ENCODE measurements at places on chromosomes 2 and 18.

DNA sequence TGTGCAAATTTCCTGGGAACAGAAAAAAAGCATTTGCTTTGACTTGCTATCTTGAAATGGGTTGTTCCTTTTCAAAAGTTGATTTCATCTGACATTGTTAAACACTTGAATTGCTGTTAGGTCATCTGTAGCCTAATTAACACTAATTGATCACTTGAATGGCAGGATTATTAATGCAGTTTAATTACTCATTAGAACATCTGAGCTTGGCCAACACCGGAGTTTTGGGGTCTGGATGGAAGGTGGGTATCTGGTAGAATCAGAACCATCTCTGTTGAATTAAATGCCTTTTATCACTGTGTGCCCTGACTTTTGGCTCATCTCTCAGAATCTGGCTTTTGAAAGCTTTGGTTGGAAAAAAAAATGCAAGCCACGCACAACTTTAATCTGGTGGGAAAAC is 8.4 kb downstream of the DAPL1 start:
- no peak for DNase-seq

DNA sequence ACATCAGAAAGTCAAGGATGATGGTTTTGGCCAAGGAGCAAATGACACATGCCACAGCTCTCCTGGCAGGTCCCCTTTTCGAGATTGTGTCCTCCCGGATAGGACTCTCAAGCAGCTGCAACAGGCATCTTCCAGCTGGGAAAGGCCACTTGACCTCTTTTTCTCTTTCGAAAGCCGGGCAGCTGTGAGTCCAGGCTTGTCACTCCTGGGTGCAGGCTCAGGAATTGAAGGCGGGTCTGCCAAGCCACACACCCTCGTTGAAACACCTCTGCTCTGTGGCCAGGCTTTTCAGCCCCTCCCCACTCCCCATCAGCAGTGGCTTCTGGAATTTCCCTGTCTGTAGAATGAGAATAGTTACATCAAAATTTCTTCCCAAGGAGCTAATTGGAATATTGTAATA is 98.0 kb downstream of the CCDC138 start:
- DNase-seq = no peak

DNA sequence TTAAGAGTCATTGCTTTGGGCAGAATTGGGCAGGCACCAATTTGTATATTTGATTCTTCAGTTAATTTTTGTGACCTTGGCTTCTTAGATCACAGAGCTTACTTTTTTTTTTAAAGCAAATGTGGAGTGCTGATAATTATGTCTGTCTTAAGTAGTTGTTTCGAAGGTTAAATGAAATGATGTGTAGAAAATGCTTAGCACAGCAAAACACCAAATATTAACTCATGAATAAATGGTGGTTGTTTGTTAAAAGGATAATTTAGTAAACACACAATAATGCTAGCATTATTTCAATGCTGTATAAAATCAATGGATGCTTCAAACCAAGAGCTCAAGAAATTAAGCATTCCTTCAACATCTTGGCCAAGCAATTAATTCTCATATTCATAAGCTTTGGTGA is 143.4 kb downstream of the LPIN1 start:
- no peak for DNase-seq

- no peak for DNase-seq
Measured at GRCh38 chr18:31563778-31564177, 27.9 kb upstream of the TTR start.

GRCh38 chr2:45256867-45257641 is 247.8 kb upstream of the SIX2 start:
- DNase-seq = no peak

- DNase-seq = peak; percentile 68
Measured at GRCh38 chr2:100924520-100925451, 77.3 kb upstream of the RPL31 start.

- DNase-seq = no peak
Measured at GRCh38 chr2:70111752-70112591, 24.7 kb downstream of the PCBP1 start.

DNA sequence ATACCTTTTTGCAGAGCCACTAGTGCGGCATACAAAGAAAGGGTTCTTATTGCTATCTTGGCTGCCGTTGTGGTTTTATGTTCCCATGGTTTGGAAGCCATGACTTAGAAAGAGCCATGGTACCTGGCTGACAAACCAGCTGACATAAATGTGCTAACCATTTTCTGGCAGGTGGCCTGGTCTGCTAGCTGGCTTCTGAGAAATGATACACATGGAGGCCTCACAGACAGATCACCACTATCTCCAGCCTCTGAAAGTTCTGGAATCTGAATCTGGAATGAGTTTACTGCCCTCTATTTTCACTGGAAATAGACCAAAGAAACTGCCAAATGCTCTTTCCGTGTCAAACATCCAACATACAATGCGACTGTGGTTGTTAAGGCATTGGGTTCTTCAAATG is 123.7 kb downstream of the QPCT start:
- no peak for DNase-seq

DNA sequence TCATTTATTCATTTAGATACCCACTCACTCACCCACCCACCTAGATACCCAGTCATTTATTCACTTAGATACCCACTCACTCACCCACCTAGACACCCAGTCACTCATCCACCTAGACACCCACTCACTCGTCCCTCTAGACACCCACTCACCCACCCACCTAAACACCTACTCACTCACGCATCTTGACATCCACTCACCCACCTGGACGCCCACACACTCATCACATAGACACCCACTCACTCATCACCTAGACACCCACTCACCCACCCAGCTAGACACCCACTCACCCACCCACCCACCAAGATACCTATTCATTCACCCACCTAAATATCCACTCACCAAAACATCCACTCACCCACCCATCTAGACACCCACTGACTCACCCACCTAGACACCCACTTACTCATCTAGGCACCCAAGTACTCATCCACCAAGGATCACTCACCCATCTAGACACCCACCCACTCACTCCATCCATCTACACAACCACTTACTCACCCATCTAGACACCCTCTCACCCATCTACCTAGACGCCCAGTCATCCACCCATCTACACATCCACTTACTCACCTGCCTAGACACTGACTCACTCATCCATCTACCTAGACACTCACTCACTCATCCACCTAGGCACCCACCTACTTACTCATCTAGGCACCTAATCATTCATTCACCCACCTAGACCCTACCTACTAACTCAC is 723.7 kb upstream of the RAB6C start:
- no peak for DNase-seq

DNA sequence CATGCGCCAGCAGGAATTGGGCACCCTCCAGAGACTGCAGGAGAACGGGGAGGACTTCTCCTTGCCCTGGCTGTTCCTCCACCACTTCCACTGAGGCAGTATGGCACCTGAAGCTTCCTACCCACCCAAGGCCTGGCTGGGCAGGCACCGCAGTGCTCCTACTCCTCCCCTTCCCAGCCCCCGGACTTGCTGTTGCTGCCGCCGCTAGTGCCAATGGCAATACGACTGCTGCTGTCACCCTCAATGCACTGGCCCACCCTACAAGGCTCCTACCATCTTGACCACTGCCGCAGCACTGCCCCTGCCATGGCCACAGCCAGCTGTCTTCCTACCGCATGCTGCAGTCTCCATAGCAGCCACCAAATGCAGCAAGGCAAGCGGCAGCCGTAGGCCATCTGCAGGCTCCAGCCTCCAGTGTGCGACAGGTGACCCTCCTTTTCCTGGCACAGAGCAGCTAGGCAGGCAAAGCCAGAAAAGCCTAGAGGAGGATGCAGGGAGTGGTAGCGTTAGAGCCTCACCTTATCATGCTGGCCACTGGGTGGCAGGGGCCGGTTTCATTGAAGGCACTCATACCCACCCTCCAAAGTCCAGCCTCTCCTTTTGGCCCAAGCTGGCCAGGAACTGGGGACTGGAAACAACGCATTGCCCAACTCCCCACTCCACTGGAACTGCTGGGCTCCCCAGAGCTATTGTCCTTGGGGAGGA is 47.4 kb upstream of the ANKRD62 start:
- no peak for DNase-seq

DNA sequence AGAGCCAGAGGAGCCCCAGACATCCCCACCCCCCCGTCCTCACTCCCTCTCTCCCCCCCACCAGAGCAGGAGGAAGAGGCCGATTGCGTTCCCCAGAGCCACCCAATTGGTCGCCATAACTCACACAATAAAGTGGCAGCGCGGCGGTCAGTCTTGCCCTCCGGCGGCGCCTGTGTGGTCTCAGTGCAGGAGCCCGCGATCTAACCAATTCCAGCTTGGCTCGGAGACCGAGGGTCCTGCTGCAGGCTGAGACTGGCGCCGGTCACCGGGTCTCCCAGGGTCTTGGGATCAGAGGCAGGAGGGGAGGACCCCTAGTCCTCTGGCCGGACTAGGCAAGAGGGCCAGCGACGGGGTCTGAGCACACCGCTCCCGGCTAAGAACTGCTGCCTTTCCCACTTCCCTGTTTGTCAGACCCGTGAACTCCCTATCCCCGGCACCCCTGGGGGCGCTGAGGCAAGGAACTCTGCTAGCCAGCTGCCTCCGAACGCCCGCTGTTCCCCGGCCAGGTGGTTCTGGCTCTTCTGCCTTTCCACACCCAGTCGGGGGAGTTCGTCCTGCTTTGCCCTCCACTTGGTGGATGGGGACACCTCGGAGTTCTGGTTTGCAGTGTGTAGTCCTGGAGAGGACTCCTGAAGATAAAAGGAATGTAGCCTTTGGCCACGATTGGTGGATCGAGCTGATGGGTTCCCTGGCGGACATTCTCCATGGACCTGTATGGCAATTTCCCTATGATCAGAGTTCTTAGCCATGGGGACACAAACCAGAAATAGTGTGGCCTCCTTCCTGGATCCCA is 1.0 kb upstream of the HOXD12 start:
- DNase-seq = no peak

DNA sequence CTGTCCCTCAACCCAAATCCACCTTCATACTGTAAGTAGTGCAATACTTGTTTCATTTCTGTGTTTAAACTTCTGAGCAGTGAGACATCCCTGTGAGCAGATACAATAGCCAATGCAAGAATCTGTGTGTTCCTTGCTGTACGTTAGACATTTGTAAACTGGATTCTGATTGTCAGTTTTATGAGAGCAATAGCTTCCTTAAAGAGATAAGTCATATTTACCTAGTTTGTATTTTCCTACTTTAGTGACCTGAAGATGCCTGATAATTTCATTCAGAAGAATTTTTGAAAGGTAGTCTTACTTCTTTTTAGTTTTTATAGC is 90.7 kb downstream of the DPP4 start:
- no peak for DNase-seq

DNA sequence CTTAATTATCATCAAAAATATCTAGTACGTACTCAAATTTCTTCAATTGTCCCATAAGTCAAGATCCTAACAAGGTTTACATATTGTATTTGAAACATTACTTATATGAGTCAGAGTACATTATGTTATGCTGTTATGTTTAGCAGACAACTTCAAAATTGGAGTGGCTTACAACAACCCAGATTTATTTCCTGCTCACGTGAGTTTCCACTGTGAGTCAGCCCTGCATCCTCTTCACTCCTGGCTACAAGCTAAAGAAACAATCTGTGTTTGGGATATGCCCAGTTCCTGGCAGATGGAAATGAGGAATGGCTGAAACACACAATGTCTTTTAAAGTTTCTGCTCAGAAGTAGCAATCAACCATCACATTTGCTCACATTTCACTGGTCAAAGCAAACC is 31.5 kb upstream of the TANC1 start:
- peak; percentile 22 for DNase-seq

DNA sequence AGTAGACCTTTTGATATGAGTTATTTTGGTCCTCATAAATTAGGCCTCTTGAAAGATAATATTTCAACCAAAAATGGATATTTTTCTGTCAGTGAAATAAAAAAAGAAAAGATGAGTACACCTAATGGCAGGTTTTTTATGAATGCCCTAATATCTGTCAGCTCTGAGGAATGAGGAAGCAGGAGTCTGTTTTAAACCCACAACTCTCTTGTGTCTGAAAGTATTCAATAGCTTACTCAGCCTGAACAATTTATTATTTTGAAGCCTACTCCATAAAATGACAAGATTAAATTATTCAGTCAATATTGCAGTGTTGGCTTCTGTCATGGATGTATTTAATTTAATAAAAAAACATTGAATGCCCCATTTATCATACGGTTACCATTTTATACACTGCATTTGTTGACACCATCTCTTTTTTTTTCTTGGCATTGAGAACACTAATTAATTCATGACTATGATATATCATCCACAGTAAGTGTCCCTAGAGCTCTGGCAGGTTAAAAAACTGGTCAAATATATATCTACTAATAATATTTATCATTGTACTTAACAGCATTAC is 548.2 kb downstream of the CBLN2 start:
- DNase-seq = no peak

DNA sequence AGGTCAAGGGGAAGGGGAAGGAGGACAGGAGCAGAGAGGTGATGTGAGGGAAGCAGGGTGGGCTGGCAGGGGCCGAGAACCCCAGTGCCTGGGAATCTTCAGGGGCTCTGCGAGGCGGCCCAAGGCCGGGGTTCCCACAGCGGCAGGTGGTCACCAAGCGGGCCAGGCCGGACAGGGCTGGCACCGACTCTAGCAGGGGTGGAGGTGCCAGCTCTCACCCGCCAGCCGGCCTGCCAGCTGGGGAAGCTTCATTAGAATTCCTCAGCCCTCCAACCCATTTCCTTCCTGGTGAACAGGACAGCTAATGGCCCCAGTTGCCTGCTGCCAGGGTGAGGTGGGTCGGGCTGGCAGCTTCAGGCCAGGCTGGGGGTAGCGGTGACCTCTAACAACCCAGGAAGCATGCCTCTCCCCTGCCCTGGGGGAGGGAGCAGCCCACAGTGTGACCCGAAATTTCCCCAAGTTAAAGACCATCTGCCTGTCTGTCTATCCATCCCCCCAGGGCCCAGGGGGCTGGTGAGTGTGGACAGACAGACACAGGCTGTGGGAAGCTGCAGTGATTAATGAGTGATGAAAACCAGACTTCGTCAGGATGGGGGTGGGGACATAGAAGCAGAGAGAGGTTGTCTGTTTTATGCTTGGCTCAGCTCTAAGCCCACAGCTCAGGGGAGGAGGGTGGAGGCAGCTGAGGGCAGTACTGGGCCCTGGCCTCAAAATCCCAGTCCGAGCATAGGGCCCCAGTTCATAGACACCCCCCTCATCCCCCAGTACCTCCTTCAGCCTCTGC is 144.1 kb downstream of the ZFP36L2 start:
- no peak for DNase-seq

DNA sequence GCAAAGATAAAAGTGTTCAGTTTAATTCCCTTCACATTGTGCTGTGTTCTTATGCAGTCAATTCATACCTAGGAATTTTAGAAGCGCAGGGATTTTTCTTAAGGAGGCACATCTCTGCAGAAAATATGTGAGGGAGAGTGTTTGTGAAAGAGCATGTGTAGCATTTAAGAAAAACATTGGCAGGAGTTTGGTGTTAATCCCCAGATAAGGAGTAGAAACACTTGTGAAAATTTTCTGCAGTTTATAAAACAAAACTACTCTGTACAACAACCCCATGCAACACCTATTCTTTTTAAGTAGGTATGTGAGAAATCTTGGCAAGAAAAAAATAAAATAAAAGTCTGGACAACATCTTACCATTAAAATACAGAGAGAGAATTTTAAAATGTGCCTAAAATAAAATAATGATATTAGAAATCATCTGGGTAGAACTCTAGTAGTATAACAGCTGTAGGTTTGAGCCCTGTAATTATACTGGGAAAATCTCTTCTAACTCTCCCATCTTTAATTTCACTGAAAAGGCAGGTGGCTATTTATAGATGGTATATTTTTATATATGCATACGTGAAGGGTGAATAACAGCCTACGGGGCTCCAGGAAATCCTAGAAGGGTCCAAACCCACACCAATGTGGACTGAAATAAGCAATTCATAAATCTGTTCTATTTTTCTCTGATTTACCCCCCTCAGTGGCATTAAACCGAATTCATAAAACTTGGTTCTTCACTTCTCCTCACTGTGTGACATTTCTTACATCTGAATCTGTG is 6.6 kb downstream of the FZD7 start:
- peak; percentile 56 for DNase-seq
